ENCODE measurements at places on chromosomes 11 and 22. TPM values are rescaled to one million over a fixed set of nuclear protein-coding genes. Genes with fewer than 3 reads are reported as not detected.

- DNase-seq, result no peak
These were observed 11.9 kb downstream of the SLC25A18 start for GRCh38 chr22:17575151-17575550.

GRCh38 chr11:122179961-122180834 is 64.2 kb upstream of the BLID start:
- DNase-seq, result no peak

- no peak for DNase-seq
These were observed 6.7 kb downstream of the SYNGR1 start for GRCh38 chr22:39356464-39356863.

DNA sequence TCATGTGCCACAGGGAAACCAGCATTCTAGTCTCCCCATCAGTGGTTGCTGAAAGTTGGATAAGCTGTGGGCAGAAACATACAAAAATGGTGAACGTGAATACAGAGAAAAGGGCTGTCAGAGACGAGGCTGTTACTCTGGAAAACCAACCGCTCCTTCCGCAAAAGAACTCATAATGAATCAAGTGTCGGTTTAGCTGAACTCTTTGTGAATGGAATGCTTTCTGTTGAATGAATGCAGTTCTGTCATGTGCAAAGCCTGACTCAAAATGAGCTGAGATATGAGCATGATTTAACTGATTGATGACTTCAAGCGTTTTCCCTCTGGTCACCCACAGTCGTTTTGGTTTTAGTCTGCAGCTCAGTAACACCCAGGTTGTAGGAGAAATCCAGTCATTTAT is 298.3 kb downstream of the ETS1 start:
- DNase-seq, result peak; percentile 38

- no peak for DNase-seq
These were observed 91.2 kb upstream of the BID start for GRCh38 chr22:17865183-17866055.

DNA sequence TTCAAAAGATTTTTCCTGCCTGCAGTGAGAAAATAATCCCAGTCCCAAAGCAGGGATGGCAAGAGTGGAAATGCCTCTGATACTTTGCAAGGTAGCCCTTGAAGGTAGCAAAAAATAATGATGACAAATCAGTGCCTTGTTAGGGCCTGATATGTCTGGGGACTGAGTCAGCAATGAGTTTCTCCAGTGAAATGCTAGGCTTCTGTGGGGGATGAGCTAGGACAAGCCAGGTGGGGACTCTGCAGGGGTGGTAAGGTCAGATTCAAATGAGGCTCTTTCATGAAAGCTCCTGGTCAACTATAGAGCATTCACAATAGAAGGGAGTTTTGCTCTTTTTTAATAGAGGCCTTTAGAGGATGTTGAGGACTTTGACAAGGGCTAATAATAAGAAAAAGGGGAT is 77.7 kb downstream of the ME3 start:
- DNase-seq, result no peak

- DNase-seq, result no peak
These were observed 209.1 kb downstream of the ST3GAL4 start for GRCh38 chr11:126564566-126564965.

GRCh38 chr11:118282606-118283005 is 18.5 kb upstream of the MPZL2 start:
- no peak for DNase-seq

GRCh38 chr11:62614275-62614674 is 1.2 kb downstream of the ROM1 start:
- no peak for DNase-seq

- no peak for DNase-seq
These were observed 46.2 kb downstream of the TP53I11 start for GRCh38 chr11:44904261-44905020.

DNA sequence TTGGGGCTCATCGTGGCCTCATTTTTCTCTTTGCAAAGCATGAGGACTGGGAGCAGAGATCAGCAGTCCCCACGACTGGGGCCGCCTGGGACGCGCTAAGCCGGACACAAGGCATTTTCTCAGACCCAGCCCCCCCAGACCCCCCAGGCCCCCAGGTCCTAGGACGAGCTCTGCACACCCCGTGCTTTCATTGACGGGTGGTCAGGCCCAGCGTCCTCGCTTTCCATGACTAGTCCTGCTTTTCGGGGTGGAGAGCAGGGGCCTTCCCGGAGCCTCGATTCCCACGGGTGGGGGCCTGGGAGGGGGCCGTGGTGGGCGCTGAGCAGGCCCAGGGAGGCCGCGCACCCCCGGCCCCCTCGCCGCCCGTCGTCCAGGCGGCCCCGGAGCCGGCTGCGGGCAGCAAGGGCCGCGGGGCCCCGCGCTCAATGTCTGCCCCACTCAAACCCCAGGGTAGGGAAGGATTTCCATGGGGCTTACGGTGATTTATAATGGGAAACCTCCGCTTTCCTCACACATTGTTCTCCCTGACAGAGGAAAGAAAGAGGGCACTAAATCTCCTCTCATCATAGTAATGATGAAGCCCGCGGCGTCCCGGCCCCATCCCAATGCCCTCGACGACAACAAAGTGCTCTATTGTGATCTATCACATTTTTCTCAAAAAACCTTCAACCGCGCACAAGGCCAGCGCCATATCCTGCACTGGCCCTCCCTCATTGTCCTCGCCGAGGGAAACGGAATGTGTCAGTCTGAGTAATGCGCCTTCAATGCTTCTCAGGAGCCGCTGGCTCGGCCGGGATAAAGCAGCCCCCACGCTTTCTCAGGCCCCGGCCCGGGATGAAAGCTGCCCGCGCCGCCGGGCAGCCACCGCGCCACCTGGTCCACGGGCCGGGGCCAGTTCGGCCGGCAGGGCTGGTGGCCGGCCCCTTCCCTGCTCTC is 10.4 kb upstream of the LINC01488 start:
- no peak for DNase-seq

DNA sequence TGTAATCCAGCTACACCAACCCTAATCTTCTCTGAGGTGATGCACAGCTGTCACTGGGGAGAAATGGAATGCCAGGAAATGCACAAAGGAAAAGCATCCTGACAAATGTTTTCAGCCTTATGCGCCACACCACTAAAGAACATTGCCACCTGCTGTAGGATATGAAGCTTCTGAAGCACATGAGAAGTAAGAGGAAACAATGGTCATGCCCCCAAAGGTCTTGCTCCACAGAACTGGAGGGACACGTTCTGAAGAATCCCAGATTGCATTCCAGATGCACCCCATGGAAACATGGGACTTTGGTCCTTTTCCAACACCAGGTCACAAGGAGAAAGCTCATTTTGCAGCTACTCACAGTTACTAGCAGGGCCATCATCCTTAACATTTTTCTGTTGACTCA is 48.7 kb upstream of the ZBED5 start:
- no peak for DNase-seq

DNA sequence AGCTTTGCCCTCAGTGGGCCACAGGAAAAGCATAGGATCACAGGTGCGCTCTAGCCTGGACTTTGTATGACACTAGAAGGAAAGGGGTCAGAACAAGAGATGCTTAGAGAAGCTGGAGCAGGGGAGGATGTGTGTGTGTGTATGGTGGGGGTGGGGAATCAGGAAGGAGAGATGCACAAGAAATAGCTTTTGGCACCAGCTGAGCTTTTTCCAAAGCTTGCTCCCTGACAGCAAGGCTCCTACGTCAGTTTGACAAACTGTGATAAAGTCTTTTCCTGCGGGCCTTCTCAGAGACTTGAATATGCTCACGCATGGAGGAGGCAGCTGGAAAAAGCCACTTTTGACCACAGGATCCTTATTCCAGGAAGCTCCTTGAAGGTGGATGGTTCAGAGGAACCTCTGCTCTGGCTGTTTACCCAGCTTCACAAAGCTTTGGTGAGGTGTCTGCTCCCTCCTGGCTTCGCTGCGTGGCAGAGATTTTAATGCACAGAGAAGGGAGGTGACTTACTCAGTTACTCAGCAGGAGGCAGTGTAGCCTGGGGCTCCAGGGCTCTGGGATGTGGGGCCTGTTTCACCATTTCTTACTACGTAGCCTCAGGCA is 3.9 kb downstream of the CDC42EP1 start:
- no peak for DNase-seq

DNA sequence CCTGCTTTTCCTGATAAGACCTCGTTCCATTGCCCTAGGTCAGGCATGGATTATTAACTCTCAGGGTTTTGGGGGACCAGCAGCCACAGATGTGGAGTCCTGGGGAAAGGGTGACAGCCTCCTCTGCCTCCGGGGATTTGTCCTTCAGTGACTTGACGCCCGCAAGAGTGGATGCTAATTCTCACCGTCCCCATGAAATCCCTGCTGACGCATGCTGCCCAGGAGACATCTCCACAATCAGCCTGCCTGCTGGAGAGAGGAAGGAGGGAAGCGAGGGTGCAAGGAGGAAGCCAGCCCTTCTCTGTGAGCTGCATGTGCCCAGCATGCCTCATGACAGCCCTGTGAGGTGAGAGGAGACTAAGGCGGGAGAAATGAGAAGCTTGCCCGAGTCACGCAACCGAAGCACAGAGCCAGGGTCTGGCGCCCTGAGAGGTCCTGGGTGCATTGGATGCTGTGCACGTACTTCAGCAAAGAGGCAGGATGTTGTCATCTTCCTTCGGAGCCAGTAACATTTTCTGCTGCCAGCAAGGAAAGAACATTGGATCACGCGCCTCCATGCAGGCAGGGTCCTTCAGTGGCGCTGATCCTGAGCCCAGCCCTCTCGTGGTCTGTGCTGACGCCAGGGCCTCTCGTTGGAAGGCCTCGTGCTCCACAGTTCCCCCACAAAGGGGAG is 27.3 kb upstream of the KRTAP5-6 start:
- no peak for DNase-seq

DNA sequence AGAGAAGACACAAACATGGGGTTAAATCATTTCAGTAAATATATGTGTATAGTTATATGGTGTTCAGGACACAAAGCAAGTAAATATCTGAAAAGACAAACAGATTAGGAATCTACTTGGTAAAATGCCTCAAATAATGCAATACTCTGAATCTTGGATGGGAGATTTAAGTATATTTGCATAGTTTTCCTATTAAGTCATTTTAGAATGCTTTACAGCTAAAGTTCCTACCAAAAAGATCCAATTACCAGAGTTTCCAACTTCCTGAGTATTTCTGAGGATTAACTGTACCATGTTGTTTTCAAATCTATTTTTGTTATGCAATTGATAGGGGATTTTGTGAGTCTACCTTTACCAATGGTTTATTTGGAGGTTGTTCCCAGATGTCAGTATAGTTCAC is 424.4 kb upstream of the CCDC179 start:
- DNase-seq, result no peak

DNA sequence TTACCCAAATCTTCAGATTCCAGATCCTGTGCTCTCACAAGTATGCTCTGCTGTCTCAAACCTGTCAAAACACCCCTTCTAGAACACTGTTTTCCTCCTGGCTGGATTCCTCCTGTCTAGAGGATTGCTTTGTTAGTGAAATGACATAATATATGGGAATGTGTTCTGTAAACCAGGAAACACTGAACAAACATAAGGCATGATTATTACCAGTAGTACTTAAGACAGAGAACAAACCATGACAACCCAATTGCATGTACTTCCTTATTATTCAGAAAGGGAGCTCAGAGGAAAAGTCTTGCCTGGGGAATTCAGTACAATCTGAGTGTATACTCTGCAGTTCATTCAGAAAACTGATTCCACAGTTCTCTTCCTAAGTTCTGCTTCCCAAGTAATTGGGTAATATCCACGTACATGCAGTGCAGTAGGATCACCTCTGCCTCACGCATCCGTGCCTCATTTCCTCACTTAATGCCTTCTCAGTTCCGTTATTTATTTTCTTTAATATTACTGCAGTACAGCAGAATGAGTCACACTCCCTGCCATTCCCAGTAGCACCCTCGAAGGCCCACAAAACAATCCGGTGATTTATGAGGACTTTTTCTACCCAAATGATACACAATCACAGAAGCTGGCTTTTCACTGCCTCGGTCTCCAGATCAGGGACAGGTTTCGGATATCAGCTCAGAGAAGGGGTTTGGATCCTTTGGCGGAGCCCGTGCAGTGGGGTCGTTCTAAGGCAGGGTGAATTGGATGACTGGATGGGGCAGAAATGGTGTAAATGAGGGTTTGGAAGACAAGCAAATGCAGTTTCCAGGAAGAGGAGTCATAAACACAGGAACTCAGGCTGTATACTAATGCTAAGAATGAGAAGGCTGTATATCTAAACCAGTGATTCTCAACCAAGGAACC is 896.9 kb downstream of the KCNA4 start:
- DNase-seq, result no peak

Gene SLC22A9
- total RNA-seq, result not detected

Gene E2F8
- 53.3 TPM for total RNA-seq

Gene CNIH2
- 2.5 TPM for total RNA-seq

Gene NADSYN1
- 120 TPM for total RNA-seq

Gene JAML
- total RNA-seq, result 122 TPM

Gene GPHA2
- not detected for total RNA-seq

Gene VSIG2
- 0.22 TPM for total RNA-seq

Gene AQP11
- total RNA-seq, result not detected

Gene OR4C15
- not detected for total RNA-seq

Gene NAALAD2
- not detected for total RNA-seq

Gene MUC5B
- total RNA-seq, result not detected

Gene ZNF214
- not detected for total RNA-seq
